GF-D8 (cell line): ENCODE measurements at places on chromosomes 2 and 18.
A peak's percentile ranks its signal among the peaks of the same experiment; 100 is the strongest.

GRCh38 chr2:8134985-8135682, 546.7 kb upstream of the ID2 start:
- no peak for DNase-seq

GRCh38 chr2:212227755-212228154, 310.8 kb downstream of the ERBB4 start:
- DNase-seq, result no peak

GRCh38 chr2:20957788-20958525, 85.9 kb downstream of the APOB start:
- no peak for DNase-seq

- DNase-seq, result no peak
These were observed 93.6 kb downstream of the RAPGEF4 start for GRCh38 chr2:172829229-172829628.

- no peak for DNase-seq
These were observed 83.6 kb upstream of the NPAS2 start for GRCh38 chr2:100736121-100736915.

- no peak for DNase-seq
These were observed 140.6 kb downstream of the FAM124B start for GRCh38 chr2:224261326-224261725.

DNA sequence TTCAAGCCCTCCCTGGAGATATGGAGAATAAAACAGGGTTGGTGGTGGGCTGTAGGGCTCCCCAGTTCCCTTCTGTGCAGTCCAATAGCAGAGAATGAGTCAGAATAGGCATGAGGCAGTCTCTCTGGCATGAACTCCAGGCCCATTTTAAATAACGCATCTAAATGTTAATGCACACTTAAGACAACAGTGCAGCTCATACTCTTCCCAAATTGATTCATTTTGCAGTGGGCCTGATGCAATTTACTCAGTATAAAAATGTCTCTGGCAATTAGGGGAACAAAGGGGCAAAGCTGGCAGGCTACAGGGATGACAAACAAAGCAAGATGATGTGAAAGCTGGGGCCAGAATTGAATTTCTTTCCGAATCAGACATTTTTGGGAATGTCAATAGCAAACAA, 402.8 kb downstream of the CLIP4 start:
- no peak for DNase-seq

GRCh38 chr2:35023545-35023944, 1332.0 kb upstream of the CRIM1 start:
- no peak for DNase-seq

- DNase-seq, result no peak
These were observed 226.8 kb upstream of the LRRTM1 start for GRCh38 chr2:80531319-80531718.

DNA sequence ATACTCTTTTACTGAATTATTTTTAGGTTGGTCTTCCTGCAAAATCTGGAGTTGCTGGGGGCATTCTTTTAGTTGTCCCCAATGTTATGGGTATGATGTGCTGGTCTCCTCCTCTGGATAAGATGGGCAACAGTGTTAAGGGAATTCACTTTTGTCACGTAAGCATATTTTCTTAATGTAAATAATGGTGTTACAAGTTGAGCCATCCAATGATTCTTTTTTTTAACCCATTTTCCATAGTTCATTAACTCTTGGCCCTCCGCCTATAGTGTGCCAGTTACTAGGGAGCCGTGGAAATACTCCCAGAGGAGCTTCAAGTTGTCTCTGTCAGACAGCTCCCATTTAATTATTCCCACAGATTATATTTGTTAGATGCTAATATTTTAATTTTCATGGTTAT, 49.8 kb downstream of the GLS start:
- no peak for DNase-seq

- DNase-seq, result no peak
These were observed 58.1 kb upstream of the RNU4ATAC start for GRCh38 chr2:121472470-121472993.

DNA sequence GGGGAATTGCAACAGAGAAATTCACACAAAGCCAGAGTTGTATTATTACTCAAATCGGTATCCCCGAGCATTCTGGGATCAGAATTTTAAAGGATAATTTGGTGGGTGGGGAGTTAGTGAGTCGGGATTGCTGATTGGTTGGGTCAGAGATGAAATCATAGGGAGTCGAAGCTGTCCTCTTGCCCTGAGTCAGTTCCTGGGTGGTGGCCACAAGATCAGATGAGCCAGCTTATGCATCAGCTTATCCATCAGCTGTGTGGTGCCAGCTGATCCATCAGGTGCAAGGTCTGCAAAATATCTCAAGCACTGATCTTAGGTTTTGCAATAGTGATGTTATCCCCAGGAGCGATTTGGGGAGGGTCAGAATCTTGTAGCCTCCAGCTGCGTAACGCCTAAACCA, 34.3 kb upstream of the ITM2C start:
- DNase-seq, result no peak

DNA sequence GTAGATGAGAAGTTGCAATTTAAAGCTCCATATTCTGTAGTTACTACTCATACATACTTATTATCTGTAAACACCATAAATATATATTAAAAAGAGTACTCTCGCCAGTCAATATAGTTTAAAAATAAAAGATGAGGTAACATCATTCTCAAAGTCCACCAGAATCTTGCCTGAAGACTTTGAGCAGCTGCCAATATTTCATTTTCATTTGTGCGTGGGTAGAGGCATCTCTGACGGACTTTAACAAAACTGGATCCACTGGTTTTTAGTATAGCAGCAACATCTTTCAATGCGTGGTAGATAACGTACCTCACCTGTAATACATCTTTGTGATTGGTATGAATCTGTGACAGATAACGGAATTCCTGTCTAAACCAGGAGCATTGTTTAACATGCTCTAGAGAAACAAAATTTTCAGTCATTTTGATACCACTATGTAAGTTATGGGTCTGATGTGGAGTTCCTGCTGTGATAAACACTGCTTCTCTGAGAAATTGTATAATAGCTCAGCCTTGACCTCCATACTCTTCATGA, 45.0 kb downstream of the WDR75 start:
- no peak for DNase-seq

DNA sequence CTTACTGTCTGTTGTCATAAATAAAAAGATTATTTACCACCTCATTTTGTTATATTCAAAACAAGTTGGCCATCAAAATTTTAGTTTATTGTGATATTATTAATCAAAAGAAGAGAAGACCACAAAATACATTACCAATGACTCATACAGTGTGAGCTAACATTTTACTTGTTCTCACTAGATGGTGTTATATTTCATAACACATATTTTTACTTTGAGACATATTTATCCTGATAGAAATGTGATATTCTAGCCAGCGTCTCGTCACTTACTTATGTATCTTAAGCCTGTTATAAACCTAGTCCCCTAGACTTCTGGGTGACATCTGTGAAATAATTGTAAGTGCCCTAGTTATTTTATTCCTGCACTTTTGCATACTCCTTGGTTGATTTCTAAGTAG, 263.2 kb downstream of the CDH7 start:
- no peak for DNase-seq

- DNase-seq, result no peak
These were observed 39.5 kb downstream of the PTGR3 start for GRCh38 chr18:75169411-75169810.

DNA sequence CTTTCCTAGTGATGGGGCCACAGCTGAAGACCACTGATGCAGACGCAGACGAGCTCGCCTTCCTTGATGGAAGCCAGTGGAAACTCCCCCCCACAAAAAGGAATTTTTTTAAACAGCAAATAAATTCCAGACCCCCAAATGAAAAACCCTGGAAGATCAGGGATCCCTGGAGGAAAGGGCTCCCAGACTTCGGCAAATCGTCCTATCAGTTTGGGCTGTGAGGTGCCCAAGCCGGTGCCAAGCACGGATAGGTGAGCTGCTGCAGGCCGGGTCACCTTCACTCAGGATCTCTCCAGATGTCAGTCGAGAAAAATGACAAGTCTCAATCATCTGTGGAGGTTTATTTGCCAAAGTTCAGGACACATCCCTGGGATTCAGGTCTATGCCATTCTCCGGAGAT, 42.0 kb downstream of the RTP5 start:
- DNase-seq, result no peak

GRCh38 chr2:152115952-152116351, 17.1 kb upstream of the CACNB4 start:
- DNase-seq, result no peak

GRCh38 chr2:191664823-191665677, 12.9 kb upstream of the NABP1 start:
- DNase-seq, result peak; percentile 8

DNA sequence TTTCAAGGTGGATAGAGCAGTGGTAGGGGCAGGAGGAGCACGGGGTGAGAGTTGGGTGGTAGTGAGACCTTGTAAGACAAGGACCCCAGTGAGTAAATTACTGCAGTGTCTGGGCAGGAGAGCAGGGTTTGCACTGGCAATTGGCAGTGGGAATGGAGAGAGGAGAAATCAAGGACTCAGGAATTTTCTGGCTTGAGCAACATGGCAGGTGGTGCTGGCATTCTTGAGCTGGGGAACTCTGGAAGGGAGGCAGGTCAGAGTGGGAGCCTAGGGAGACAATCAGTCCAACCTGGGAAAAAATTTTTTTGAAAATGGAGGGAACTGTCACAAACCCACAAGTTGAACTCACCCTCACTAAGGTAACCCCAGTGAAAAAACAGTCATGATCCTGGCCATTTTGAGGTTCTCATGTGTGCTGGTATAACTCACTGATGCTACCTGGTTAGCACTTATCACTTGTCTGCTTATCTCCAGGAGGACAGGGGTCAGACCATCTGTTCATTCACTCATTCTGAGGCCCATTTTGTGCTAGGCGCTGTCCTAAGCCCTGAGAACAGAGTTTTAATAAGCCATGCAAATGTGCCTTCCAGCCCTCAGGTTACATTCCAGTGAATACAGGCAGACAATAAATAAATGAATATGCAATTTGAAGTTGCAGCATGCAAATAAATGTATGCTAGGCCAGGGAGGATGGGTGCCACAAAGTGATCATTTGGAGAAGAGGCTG, 92.2 kb upstream of the SEC11C start:
- no peak for DNase-seq

DNA sequence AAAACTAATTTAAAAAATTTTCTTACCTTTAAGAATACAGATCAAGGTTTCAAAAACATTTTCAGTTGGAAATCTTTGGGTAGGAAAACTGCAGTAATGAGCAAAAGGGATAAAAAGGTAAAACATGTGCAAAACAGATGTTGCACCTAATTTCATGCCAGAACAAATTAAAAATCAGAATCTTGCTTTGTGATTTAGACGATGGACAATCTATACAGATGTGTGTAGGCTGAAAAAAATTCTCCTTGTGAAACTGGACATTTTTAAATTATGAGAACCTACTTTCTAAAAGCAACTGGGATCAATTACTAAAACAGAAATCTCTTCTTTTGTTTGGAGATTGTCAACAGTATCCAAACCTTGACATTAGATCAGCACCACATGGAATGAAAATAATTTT, 183.2 kb upstream of the ITGA4 start:
- DNase-seq, result no peak

- DNase-seq, result no peak
These were observed 606 bp upstream of the TOGARAM2 start for GRCh38 chr2:28980368-28981015.

DNA sequence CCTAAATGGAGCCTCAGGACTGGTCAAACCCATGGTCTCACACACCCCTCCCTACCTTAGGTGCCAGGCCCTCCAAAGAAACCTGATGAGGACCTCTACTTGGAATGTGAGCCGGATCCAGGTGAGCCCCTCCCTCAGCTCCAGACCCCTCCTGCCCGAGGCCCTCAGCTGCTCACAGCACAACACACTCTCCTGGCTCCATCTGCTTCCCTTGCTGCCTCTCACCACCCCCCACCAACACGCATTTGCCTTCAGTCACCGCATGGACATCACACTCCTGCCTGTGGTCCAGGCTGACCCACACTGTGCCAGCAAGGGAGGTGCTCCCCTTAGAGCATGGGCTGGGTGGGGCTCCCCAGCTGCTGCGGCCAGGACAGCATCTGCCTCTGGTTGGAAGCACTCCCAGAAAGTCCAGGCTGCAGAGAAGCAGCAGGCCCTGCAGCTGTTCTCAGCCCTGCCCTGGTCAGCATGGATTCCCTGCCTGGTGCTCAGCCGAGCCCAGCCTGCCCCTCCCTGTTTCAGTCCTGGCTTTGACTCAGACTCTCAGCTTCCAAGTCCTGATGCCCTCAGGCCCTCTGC, 15.1 kb downstream of the SH2D6 start:
- no peak for DNase-seq

DNA sequence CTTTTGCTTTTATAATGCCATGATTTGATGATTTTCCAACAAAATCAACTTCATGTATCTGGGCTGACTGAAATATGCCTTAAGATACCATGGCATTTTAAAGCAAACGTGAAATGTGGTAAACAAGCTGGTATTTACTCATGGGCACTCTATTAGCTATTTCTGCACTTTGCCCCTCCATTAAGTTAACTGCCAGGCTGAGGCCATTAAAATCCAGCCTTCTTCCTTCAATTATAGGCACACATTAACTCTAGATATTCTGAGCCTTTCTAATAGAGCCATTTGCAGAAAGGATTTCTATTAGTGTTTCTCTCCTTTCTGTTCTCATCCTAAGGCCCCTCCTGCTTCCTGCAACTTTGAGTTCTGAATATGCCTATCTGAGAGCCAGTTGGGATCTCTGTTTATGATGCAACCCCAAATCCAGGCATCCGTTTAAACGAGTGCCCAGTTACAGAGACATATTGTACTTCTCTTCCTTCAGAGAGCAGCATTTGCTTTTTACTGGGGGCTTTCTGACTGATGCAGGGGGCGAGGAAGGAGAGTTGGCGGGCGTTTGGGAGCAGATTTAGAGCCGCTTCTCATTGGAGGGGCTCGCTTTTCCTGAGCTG, 1.6 kb upstream of the KCNJ3 start:
- DNase-seq, result no peak

DNA sequence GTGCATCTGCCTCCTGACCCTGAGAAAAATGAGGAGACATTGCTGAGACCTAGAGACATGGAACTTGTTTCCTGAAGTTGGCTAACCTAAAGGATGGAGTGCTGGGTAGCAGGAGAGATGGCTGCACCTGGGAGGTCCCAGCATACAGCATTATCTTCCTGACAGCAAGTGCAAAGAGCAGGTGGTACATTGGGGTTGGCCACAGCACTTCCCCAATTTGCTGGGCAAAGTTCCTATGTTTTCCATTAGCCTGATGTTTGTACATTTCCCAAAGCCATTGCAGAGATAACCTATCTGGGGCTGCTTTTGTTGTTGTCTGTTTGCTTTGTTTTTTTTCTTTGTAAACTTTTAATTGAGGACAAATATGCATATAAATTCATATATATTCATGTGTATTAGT, 296.7 kb downstream of the HRH4 start:
- DNase-seq, result no peak

GRCh38 chr18:51195451-51196117, 1.9 kb downstream of the MEX3C start:
- peak; percentile 49 for DNase-seq

DNA sequence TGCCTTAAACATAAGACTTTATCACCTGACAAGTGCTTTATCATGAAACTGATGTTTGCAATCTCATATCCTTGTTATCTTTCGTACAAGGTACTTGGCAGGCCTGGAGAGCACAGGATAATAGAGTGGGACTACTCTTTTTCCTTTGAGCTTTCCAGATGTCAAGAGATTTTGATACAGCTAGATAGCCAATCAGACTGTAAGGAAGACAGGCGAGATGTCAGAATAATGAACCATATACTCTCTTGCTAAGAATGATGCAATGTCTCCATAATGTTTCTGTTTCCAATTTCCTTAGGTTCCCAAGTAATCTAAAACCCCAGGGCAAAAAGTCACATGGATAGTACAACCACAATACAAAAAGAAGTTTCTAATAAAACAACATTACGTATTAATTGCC, 313.1 kb downstream of the PDE11A start:
- no peak for DNase-seq
